ENCODE measurements at places on chromosomes 11 and 22.

GRCh38 chr11:2092464-2092910, 46.7 kb downstream of the IGF2 start:
- DNase-seq = no peak

- no peak for DNase-seq
Measured at GRCh38 chr11:35138943-35139721, at the start of gene CD44. CD44 (plus strand) TSS chr11:35139171; CDS start chr11:35139304, 133 bp downstream.

DNA sequence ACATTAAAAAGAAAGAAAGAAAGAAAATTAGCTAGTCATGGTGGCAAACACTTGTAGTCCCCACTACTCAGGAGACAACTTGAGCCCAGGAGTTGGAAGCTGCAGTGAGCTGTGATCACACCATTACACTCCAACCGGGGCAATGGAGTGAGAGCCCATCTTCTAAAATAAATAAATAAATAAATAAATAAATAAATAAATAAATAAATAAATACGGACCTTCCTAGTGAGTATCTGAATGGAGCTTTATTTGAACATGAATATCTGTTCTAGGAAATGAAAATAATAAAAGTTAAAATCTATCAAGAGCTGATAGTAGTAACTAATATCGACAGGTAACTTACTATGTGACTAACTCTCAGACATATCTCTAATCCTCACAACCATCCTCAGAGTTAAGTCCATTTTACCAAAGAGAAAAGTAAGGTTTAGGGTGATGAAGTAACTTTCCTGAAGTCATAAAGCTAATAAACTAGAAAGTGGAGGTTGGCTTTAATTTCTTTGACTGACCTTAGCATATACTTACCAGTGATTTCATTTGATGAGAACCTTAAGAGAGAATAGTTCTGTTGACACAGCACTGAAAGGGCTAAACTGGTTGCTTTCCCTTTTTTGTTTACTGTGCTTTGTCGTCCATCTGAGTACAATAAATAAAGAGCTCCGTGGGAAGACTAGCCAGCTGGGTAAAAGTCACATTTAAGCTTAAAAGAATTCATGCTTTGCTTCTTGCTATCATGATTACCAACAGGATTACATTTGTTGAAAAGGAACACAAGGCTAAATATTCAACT, 22.4 kb downstream of the ENTHD1 start:
- no peak for DNase-seq

GRCh38 chr11:70700453-70700852, 302.1 kb downstream of the CTTN start:
- DNase-seq = no peak

DNA sequence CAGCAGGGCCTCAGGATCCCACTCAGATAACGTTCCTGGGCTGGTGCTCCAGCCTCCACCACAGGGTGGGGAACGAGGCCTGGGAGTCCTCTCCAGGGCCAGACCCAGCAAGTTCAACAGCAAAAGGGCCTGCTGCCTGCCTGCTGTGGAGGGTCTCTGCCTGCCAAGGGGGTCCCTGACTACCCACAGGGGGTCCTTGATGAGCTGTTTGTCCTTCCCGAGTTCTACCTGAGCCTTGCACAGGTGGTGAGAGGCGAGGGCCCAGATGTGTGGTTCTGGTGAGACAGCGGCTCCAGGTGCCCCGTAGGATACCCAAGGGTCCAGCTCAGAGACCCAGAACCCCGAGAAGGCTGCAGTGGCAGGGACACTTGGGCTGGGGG, 4.4 kb downstream of the DUSP8 start:
- no peak for DNase-seq

- DNase-seq = no peak
Measured at GRCh38 chr11:1567052-1567720, 4.9 kb downstream of the DUSP8 start.

GRCh38 chr11:90465553-90465952, 242.7 kb upstream of the CHORDC1 start:
- no peak for DNase-seq

- no peak for DNase-seq
Measured at GRCh38 chr11:65777821-65778361, 2.9 kb downstream of the AP5B1 start.

- DNase-seq = no peak
Measured at GRCh38 chr11:69504576-69505335, 23.3 kb downstream of the LINC01488 start.

DNA sequence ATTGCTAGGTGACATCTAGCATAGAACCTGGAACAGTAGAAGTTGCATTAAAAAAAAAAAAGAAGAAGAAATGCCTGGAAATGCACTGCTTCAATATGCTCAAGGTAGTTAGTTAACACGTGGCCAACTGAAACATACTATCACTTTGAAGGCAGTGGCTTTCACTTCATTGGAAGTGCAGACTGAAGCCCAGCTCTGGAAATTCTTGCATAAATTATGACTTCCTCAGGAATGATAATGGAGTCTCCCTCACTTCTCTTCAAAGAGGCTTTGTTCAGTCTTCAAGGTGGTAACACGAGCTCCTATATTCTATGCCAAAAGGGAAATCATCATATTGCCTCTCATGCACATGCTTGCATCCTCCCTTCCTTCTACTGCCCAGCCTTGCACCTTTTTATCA, 715.9 kb upstream of the API5 start:
- no peak for DNase-seq

- DNase-seq = no peak
Measured at GRCh38 chr11:2791521-2792380, 92.0 kb upstream of the KCNQ1OT1 start.

GRCh38 chr11:103652013-103652412, 384.4 kb upstream of the DDI1 start:
- DNase-seq = no peak

Measured in NCI-H1694 treated with DMSO at 0.1 percent for 48 hours (cell line).